ENCODE measurements at places on chromosomes 2 and 18.

DNA sequence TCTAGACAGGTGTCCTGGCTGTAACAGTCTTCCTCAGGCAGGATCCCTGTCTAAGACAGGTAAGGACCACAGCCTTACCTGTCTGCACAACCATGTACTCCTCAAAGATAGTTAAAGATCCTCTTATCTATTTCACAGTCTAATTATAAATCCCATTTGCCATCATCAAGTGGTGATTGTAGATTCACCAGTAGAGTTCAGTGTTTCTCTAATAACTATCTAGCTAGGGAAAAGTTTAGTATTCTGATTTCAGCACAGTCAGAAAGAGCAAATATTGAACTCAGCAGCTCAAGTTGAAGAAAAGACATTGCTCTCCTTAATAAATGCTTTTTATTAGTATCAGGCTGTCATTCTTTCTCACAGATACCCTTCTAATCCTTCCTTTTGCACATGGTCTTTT, 1305.5 kb upstream of the NXPH2 start:
- DNase-seq = no peak

- DNase-seq = no peak
Observed at GRCh38 chr2:238999291-238999741, 151.4 kb downstream of the TWIST2 start.

GRCh38 chr2:138771534-138771933, 8.7 kb downstream of the NXPH2 start:
- no peak for DNase-seq

DNA sequence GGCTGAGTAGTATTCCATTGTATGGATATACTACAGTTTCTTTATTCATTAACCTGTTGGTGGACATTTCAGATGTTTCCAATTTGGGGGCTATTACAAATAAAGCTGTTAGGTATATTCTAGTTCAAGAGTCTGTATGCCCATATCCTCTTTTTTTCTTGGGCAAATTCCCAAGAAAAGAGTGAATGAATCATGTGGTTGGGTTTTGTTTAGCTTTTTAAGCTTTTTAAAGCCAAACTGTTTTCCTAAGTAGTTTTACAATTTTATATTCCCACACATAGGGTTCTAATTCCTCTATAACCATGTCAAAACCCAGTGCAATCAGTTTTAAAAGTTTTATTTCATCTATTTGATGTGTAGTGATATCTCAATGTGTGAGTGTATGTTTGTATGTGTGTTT, 44.9 kb upstream of the BAZ2B start:
- no peak for DNase-seq

DNA sequence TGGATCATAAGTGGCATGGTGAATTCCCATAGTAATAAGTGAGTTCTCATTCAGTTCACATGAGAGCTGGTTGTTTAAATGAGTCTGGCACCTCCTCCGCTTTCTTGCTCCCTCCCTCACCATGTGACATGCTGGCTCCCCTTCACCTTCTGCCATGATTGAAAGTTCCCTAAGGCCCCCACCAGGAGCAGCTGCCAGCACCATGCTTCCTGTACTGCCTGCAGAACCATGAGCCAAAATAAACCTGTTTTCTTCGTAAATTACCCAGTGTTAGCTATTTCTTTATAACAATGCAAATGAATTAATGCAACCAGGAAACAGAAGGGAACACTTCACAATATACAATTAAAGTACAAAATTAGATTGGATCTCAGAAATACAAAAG, 257.0 kb downstream of the MREG start:
- DNase-seq = no peak

- DNase-seq = no peak
Observed at GRCh38 chr18:3594760-3595368, 144.9 kb downstream of the TGIF1 start.

GRCh38 chr2:45009303-45009927, at the start of gene SIX2:
Gene SIX2, minus strand, starts transcription at chr2:45009452. Its CDS starts 342 bp downstream, at chr2:45009110.
- DNase-seq = no peak

- no peak for DNase-seq
Observed at GRCh38 chr18:56380685-56381084, 257.7 kb downstream of the TXNL1 start.

- DNase-seq = no peak
Observed at GRCh38 chr2:8489221-8489620, 192.6 kb upstream of the ID2 start.
